ENCODE measurements at places on chromosomes 4 and X.

- DNase-seq, result no peak
These were observed 18.0 kb downstream of the DOK7 start for GRCh38 chr4:3481113-3481531.

DNA sequence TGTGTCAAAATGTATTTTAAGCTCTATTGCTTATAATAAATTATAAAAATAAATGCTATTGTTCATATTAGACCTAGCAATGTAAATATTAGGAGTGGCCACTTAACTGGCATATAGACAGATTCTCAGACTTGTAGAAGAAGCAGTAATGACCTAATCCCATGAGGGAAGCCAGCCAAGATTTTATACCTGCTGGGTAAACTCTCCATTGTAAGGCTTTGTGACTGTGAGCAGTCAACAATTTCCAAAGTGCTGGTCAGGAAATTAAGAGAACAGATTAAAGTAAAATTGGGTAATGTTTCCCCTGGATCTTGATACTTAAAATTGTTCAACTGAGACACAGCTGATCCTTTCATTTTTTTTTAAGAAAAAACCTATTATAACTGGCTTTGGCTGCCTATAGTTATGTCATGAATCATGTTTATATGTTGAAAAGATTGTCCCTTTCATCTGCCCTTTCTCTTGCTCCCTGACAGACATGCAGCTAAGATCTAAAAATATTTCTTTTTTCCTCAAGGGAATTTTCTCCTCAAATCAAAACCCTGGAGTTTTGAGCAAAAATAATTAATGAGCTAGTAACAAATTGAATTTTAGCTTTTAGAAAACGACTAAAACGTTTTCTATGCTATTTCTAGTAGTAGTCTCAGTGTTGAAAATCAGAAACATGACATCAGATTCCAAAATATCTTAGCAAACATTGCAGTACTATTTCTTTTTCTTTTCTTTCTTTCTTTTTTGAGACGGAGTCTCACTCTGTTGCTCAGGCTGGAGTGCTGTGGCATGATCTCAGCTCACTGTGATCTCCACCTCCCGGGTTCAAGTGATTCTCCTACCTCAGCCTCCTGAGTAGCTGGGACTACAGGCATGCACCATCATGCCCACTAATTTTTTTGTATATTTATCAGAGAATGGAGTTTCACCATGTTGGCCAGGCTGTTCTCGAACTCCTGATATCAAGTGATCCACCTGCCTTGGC is 77.9 kb downstream of the ADGRL3 start:
- DNase-seq, result no peak

DNA sequence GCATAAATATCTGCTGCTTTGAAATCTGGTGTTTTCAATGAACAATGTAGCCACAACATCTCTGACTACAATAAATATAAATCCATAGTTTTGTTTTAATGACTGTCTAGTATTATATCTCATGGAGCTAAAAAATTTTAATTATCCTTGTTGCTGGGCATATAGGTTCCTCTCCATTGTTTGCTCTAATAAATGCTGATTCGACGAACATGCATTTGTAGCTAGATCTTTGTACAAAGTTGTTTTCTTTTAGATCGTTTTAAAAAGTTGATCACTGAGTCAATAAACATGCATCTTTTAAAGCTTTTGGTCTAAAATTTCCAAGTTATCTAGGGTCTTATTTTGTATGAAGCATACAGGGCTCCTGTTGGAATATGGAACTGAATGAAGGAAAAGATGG is 130.5 kb upstream of the GPR101 start:
- DNase-seq, result no peak

- no peak for DNase-seq
These were observed 107.1 kb upstream of the BMPR1B start for GRCh38 chr4:94650690-94651089.

GRCh38 chr4:176894498-176894897 is 101.8 kb upstream of the VEGFC start:
- DNase-seq, result no peak

DNA sequence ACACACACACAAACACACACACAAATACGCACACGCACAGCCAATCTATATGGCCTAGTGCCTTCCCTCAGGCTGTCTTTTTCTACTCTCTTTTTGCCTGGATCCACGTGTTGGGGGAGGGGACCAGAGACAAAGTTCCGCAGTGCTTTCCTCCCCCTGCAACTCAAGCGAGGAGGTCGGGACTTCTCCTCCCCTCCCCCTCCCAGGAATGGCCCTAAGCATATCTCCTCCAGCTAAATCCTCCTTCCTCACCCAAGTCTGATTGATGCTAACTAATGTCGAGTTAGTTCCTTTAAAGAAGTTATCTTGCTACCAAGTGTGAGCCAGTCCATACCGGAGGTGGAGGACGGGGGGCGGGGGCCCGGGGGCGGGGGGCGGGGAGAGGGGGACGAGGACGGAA is 141.2 kb upstream of the ZIC3 start:
- no peak for DNase-seq

DNA sequence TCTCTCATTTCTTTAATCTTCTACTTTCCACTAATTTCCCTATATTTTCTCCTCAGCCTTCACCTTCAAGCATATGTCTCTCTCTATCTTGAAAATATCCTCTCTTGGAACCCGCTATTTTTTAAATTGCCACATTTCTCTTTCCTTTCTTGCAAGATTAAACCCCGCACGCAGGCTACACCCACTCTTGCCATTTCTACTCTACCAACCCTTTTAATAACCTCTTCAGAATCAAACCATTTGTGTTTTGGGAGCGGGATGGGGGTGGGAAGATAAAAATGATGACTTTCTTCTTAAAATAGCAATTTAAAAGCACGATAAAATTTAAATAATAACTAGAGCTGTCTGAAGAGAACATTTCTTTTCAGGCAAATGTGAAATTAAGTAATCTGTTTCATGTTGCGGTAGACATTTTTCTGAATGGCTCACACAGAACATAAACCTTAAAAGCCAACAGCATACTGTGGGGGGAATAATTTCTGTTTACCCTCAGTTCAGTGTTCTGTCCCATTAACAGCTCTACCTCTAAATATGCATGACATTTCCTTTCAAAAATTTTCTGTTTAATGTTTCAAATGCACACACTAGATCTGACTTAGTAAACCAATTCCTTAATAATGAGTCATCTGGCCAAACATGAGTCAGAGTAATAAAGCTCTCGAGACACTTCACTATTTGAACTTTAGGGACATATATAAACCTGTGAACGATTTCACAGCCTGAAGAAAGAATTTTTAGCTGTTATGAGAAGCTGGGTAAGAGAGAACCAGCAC is 20.5 kb downstream of the ARSJ start:
- DNase-seq, result no peak

DNA sequence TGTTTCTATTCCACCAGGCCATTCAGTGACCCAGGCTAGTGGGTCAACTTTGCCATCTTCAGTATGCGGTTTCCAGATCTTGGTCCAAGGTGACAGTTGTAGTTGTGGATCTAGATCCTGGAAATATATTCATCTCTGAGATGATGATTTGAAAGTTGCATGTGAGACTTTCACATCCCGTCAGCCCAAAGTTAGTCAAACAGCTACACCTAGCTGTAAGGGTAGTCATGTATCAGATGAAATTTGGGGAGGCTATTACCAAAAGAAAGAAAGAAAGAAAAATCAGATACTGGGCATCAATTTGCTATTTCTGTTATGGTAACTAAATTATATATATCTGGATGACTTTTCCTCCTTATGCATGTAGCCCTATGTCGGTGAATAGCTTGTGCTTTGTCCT is 259.4 kb upstream of the ARX start:
- no peak for DNase-seq
